ENCODE measurements at places on chromosomes 2 and 18.

DNA sequence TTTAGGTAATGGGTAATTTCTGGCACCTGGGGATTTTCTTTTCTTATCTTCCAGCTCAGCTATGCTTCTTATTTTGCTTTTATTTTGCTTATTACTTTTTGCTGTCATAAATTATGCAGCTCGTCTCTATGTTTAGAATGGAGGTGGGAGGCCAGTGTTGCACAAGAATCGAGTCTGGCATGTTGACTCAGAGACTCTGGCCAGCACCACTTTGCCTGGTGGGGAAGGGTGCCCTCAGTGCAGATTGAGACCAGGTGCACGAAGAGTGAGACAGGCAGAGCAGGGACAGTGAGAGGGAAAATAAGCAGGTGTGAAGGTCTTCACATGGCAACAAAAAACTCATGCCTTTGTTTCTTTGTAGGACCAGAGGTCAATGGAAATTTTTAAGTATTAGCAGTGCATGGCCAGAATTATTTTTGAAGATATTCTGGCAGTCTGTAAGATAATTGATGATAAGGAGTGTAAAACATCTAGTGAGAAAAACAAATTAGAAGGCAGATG, 59.2 kb upstream of the SLC5A7 start:
- DNase-seq: no peak

DNA sequence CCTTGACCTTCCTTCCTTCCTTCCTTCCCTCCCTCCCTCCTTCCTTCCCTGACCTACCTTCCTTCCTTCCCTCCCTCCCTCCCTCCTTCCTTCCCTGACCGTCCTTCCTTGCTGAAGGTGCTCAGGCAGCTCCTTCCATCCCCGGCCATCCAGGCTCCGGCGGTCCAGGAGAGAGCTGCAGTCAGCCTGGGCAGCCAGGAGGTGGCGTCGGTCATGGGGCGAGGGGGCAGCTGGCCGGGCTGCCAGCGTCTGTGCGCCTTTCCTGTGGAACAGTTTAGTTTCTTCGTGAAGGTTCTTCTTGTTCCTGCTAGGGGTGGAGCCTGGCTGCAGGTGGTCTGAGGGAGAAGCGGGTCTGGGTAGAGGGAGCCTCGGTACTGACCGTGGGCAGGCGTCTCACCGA, 15.7 kb downstream of the GPR35 start:
- no peak for DNase-seq

- no peak for DNase-seq
These were observed 1.7 kb upstream of the ICOS start for GRCh38 chr2:203934711-203935438.

DNA sequence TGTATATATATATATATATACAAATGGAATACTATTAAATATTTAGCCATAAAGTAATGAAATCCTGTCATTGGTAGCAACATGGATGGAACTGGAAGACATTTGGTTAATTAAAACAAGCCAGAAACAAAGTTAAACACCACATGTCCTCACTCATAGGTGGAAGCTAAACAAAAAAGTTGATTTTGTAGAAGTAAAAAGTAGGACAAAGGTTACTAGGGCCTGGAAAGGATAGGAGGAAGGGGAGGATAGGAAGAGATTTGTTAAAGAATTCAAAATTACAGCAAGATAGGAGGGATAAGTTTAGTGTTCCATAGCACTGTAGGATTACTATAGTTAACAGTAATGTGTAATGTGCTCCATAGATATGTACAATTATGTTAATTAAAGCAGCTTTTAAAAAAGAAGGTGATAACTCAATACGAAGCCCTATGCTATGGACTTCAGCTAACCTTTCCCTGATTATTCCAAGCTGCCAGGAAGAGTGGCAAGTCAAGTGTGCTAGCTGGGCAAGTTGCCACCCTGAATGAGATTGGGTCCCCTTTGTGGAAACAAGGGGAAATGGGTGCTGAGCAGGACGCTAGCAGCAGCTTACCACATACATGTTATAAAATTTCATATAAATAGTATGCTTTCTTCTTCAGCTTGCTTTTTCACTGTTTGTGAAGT, 12.3 kb downstream of the MERTK start:
- DNase-seq: no peak

GRCh38 chr2:218074031-218074430, 5.0 kb downstream of the RUFY4 start:
- no peak for DNase-seq

GRCh38 chr2:41206004-41206403, 754.1 kb upstream of the SLC8A1 start:
- no peak for DNase-seq

- no peak for DNase-seq
These were observed 157.5 kb downstream of the ZEB2 start for GRCh38 chr2:144362401-144362800.

DNA sequence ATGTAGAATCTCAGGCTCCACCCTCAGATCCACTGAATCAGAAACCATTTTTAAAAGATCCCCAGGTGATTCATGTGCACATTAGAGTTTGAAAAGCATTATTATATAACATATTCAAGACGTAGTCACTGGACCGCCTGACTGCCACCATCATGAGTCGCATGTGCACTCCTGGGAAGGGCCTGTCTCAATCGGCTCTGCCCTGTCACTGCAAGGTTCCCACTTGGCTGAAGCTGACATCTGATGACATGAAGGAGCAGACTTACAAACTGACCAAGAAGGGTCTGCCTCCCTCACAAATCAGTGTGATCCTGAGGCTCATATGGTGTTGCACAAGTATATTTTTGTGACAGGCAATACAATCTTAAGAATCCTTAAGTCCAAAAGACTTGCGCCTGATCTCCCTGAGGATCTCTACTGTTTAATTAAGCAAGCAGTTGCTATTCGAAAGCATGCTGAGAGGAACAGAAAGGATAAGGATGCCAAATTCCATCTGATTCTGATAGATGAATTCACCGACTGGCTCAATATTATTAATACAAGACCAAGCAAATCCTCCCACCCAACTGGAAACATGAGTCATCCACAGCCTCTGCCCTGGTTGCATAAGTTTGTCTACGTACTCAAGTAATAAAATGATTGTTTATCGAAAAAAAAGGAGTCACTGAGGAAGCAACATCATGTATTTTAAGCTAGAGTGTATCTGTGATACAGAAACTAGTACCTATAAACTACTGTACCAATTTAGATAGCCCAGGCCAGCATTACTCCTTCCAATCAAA, 26.2 kb downstream of the ATAD2B start:
- DNase-seq: peak; percentile 23

DNA sequence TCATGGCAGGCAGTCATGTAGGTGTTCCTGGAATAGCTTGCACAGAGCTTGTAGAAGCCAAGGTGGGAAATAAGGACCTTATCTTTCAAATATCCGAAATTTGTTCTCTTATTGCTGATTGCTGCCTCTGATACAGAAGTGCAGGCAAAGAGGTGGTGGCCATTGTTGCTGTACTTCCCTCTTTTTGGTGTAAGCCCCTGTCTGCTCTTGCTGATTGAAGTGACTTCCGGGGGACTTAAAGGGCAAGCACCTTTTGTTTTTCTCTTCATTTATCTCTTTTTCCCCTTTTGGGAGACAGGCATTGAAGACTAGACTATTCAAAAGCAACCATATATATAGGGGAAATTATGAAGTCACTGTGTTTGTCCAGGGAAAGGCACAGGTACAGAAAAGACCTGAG, 131.6 kb upstream of the OTX1 start:
- no peak for DNase-seq

DNA sequence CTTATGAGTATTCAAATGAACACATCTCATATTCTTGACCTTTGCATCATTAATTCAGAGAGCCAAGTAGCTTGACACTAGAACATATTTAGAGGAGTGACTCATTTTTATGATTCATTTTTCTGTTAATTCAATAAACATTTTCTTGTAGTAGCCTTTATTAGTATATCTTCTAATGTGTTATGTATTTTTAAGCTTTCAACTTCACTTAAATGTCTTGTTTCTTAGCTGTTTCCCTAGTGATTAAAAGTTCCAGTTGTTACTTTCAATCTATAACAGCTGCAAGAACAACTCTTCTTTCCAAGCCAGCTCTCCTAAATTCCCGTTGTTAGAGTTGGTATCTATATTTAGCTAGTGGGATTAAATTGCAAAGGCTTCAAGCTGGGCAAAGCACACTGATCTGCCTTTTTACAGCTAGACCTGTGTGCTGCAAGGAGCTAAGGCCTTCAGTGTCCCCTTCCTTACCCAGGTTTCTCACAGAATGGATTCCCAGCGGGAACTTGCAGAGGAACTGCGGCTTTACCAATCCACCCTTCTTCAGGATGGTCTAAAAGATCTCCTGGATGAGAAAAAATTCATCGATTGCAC, at the start of gene KLHL41:
TSS of gene KLHL41 (plus strand) at position 405 of the 588 bp plus-strand sequence. CDS start at position 482, 77 bp downstream.
- peak; percentile 19 for DNase-seq

GRCh38 chr2:241741016-241741415, 6.6 kb downstream of the D2HGDH start:
- DNase-seq: no peak

GRCh38 chr2:154758871-154759270, 60.4 kb downstream of the KCNJ3 start:
- DNase-seq: no peak

- DNase-seq: peak; percentile 85
These were observed 97.2 kb downstream of the TDRD15 start for GRCh38 chr2:21220930-21221329.

DNA sequence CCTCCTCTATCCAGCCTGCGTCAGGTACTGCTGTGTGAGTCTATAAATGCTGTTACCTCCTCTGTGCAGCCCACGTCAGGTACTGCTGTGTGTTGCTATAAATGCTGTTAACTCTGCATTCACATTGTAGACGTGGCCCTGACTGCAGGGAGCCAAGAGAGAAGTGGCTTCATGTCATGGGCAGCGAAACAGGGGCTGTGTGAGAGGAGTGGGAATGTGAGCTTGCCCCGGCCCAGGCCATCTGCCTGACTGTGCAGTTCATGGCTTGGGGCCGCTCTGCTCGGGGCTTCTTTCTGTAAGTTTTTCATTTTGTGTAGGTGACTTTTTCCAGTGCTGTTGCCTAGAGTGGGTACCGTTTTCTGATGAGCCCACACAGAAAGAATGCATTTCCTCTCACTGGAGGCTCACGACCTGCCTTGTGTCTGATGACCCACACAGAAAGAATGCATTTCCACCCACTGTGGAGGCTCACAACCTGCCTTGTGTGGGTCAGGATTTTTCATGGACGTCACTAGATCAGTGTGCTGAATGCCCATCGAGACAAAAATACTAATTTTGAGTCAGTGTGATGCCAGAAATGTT, 104.5 kb downstream of the SNTG2 start:
- peak; percentile 18 for DNase-seq

GRCh38 chr18:8337211-8337610, 272.0 kb upstream of the RAB12 start:
- no peak for DNase-seq

- no peak for DNase-seq
These were observed 94.8 kb downstream of the DLGAP1 start for GRCh38 chr18:4360221-4360715.
